ENCODE measurements at places on chromosomes 4 and X.

- peak; percentile 70 for DNase-seq
Observed at GRCh38 chr4:44448521-44449461, at the start of gene KCTD8. KCTD8 (minus strand) TSS chr4:44448809.

GRCh38 chrX:25144043-25144940, 128.5 kb upstream of the ARX start:
- no peak for DNase-seq

- no peak for DNase-seq
Observed at GRCh38 chr4:19074036-19074435, 1052.5 kb upstream of the LCORL start.

- DNase-seq, result no peak
Observed at GRCh38 chr4:169443748-169444147, 168.6 kb downstream of the NEK1 start.

- no peak for DNase-seq
Observed at GRCh38 chr4:26468977-26469376, 21.3 kb downstream of the CCKAR start.

- no peak for DNase-seq
Observed at GRCh38 chrX:17740137-17741122, 3.1 kb downstream of the SCML1 start.

GRCh38 chr4:26787461-26788340, 72.9 kb upstream of the STIM2 start:
- DNase-seq, result no peak

GRCh38 chr4:8293131-8293975, 23.8 kb downstream of the HTRA3 start:
- no peak for DNase-seq

- no peak for DNase-seq
Observed at GRCh38 chr4:99366491-99366890, 13.9 kb upstream of the ADH1C start.

GRCh38 chr4:5693871-5694270, 14.5 kb downstream of the EVC2 start:
- no peak for DNase-seq

- no peak for DNase-seq
Observed at GRCh38 chrX:53184836-53185235, 40.2 kb downstream of the KDM5C start.

DNA sequence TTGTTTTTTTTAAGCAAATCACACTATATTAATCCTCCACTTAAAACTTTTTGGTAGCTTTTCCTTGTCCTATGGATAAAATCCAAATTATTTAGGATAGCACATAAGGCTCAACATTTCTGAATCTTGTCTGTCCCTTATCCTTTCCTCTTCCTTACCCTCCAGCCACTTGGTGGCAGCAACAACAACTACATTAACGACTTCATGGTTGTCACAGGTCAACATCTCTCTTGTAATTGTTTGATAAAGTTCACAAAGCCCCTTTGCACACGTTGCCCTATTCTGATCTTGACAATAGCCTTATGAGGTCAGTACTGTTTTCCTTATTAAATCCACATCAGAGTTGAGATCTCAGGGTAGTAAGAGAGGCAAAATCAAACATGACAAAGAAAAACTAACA, 269.0 kb upstream of the PABPC4L start:
- DNase-seq, result no peak

GRCh38 chr4:70608324-70608723, 16.3 kb downstream of the AMBN start:
- no peak for DNase-seq

- no peak for DNase-seq
Observed at GRCh38 chrX:40422021-40422420, 158.7 kb upstream of the ATP6AP2 start.

DNA sequence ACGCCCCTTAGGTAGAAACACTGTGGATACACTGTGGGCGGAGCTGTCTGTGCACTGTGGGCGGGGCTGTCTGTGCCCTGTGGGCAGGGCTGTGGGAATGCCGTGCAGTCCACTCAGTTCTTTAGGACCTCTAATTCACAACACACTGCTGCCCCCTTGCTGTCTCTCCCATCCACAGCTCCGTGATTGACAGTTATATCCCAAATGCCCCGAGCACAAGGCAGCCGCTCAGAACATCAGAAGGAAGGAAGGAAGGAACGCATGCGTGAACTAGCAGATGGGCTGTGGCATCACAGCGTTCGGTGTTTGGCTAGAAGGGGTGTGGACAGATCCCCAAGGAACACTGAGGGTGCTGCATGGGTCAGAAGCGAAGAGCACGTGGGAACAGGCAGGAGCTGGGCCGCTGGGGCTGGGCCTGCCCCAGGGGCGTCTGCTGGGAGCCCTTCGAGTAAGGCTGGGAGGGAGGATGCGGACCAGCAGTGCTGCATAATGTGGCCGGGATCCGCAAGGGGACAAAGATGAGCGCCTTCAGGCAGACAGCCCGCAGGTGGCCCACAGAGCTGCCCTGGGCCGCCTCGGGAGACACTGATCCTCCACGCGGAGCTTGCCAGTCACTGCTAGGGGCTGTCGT, 29.8 kb downstream of the ACOX3 start:
- no peak for DNase-seq

DNA sequence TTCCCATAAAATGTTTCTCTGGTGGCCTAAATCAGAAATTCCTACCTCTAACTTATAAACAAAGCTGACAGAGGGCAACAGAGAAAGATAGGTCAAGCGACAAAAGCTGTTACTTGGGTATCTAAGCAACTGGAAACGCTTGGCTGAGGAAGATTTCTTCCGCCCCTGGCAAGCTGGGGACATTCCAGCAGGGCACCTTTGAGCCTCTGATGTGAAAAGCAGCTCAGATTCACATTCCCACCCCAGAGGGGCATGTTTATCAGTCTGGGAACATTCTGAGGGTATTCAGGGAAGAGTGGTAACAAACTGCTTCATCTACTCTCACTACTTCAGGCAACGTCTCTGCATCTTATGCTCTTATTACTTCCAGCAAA, 3.5 kb upstream of the CDS1 start:
- DNase-seq, result no peak

DNA sequence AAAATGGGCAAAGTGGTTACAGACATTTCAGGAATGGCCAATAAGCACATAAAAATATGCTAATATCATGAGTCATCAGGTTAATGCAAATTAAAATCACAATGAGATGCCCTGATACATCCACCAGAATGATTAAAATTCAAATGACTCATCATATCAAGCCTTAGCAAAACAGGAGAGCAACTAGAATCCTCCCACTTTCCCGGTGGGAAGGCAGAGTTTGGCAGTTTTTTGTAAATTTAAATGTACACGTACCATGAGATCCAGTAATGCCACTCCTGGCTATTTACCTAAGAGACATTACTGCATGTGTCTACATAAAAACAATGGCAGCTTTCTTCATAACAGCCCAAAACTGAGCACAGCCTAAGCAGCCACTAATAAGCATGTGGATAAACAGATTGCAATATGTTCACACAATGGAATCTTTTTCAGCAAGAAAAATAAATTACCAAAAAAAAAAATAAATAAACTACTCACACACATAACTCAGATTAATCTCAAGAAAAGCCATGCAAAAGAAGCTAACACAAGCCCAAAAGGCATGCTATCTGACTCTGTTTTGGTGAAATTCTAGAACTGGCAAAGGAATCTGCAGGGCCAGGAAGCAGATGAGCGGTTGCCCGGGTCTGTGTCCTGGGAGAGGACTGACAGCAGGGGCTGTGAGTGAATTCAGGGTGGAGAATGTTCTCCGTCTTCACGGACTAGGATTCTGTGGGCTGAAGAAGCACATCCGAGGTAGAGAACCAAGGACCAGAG, 48.8 kb downstream of the AFAP1 start:
- no peak for DNase-seq

DNA sequence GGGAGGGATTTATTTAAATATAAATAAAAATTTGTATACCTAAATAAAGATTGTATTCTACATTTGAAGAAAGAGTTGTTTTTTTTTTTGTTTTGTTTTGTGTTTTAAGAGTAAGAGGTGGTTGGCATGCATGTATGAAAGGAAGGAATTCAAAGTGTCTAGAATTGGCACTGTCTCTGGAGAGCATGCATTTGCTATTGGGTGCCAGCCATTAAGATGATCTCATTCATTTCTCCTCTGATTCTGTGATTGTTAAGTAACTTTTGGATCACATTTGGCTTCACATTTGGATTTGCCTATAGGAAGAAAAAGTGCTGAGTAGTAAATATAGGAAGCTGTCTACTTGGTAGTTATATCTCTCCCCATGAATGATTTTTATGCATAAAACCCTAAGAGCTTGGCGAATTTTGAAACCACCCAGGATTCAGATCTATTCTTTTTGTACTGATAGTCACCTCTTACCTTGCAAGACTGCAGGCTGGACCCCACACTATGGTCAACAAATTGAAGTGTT, 7.8 kb upstream of the BOD1L1 start:
- DNase-seq, result no peak

All from GM12891 (cell line).